ENCODE measurements at places on chromosomes 16 and 17.

- DNase-seq = no peak
These were observed 147.9 kb downstream of the STX8 start for GRCh38 chr17:9427465-9428315.

DNA sequence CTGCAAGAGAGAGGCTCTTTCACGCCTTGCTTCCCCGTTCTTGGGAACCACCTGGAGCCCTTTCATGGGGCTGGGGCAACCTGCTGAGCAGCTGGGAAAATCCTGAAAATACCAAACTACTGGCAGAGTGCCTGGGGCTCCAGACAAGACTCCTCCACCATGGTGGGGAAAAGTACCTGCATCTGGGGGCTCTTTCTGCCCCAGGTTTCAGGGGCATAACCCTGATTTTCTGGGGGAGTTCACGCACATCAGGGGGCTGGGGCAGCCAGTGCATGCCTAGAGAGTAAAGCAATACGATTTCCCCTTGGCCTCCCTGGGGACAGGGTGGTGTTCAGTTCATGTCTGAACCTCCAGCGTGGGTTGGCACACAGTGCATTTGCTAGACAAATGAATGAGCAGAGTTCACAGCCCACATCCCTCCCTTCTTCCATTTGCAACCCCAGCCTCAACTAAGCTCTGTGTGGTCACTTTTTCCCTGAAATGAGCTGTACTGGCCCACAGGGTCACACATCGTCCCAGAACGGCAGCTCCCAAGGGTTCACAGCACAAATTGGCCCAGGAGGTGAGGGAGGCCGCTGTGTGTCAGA is 5.2 kb upstream of the CDC42EP4 start:
- DNase-seq = peak; percentile 58

DNA sequence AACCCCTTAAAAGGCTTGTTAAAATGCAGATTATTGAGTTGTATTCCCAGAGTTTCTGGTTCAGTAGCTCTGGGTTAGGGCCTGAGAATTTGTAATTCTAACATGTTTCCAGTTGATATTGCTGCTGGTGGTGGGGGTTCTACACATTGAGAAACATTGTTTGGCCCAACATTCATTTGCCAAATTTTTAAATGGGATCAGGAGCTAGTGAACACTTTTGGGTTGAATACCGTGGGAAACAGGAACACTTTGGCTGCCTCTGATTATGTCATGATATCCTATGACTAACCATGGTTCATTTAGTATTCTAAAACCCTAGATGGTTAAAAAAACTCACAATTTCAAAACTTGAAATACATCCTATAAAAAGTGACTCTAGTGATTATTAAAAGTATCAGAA is 89.3 kb downstream of the RPGRIP1L start:
- no peak for DNase-seq

DNA sequence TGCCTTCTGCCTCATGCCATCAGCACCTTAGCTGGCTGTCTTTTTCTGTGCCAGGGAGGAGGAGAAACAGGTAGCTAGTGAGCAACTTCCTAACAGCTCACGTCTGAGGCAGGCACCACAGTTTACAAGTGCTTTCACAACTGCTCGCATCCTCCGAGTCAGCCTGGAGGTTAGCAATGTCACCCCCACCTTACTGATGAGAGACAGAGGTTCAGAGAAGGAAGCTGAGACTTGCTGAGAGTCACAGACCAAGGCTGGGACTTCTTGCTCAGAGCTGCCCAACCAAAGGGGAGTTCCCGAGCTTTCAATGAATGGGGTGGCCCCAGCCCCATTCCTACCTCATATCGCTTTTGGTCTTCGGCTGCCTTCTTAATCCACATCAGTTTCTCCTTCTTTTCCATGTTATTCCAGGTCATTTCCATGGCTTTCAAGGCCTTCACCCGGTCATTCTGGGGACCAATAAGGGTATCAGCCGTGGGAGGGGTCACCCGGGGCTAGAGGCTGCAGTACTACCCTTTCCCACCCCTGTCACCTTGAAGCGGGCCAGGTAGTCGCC is 9.6 kb downstream of the UBTF start:
- peak; percentile 34 for DNase-seq

DNA sequence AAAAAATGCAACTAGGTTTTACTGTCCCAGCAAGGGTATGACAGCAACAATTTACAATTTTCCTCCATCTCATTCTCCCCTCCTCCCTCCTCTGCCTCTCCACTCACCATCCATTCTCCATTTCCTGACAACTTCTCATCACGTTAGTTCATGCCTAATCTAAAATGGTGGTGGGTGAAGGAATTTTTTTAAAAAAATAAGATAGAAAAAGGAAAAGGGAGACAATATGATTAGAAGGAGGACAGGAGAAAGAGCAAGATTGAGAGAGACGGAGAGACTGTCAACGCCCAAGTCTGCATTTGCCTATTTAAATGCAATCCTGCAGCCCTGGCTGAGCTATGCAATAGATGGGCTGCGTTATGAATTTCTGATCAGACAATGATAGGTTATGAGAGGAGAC is 380.7 kb upstream of the PSMD7 start:
- DNase-seq = no peak

DNA sequence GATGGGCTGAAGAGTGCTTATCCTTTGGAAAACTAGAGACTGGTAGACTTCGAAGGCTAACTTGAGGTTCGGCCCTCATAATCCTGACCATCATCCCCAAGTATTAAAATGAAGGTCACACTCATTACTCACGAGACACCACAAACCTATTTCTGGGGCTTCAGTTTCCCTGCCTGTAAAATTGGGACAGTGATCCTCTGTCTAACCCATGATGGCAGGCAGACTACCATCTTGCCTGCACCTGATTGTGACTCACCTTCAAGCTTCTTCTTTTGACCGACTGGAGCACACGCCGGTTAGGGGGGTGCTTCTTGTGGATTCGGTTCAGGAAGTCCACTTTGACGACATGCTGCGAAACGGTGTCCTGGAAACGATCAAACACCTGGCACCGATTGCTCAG is 14.2 kb upstream of the DHRS13 start:
- no peak for DNase-seq

GRCh38 chr17:63356337-63356757 is 89.8 kb downstream of the CYB561 start:
- peak; percentile 48 for DNase-seq
